ENCODE measurements at places on chromosomes 12 and 14.

DNA sequence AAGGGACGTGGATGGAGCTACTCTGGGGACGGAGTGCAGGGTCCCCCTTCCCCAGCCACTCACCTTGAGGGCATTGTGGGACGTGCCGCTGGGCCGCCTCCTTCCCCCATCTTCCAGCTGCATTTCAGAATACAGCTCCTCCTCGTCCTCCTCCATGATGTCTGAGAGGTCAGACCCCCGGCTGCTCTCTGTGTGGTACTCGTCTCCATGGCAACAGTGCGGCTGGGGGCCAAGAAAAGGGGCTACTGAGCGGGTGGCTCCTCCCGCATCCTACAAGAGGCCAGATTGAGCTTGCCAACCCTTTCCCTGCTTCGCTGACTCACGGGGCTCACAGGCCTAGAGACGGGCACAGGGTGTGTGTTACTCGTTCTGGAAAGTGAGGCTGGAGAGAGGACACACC lies 90.4 kb downstream of the PIWIL1 start:
- no peaks in the 10 kb centered on the region for H3K36me3 ChIP-seq
- no peaks in the 10 kb centered on the region for H3K27me3 ChIP-seq
- no peak overlapping the region for H3K27ac ChIP-seq
- no peaks in the 10 kb centered on the region for H3K4me1 ChIP-seq
- H3K4me3 ChIP-seq: no peak overlapping the region

GRCh38 chr14:23604675-23605170 lies 26.1 kb upstream of the JPH4 start:
- H3K27ac ChIP-seq: no peak overlapping the region
- H3K4me3 ChIP-seq: no peak overlapping the region
- H3K36me3 ChIP-seq: peaks cover 9% of the 10 kb centered on the region
- peaks cover 29% of the 10 kb centered on the region for H3K4me1 ChIP-seq
- H3K27me3 ChIP-seq: no peaks in the 10 kb centered on the region
- no peak for DNase-seq

DNA sequence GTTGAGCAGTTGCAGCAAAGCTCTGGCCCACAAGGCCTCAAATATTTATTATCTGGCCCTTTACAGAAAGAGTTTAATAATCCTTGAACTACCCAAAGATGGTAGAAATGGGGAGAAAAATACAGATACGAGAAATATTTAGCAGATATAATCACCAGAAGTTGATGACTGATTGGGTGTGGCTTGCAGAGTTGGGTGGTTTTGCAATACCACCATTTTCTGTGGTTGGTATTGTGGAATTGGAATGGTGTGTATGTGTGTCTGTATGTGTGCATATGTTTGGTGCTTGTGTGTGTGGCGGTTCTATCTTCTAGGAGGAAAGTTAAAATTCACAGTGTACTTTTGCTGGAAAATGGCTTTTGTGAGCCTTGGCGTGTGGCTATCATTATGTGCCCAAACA lies 85.4 kb upstream of the MANSC4 start:
- H3K36me3 ChIP-seq: no peaks in the 10 kb centered on the region
- no peak overlapping the region for H3K4me3 ChIP-seq
- no peaks in the 10 kb centered on the region for H3K27me3 ChIP-seq
- H3K4me1 ChIP-seq: no peaks in the 10 kb centered on the region
- H3K27ac ChIP-seq: no peak overlapping the region
- no peak for DNase-seq

DNA sequence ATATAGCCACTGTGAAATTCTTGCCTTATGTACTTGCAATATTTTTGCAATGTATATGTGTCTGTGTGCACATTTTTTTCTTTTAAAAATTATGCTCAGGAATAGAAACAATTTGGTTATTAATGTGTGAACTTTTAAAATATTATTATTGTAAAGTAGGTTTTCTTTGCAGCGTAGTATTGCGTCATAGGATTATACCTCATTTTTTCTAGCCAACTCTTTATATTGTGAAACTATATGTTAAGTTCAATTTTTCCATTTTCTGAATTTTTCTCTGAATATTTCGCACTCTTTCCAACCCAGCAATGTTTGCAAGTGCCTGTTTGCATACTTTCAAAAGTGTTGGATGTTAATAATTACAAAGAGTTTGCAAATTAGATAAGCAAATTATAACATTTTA lies 471.6 kb upstream of the LMO3 start:
- no peak for DNase-seq
- H3K27ac ChIP-seq: no peak overlapping the region
- no peaks in the 10 kb centered on the region for H3K27me3 ChIP-seq
- no peaks in the 10 kb centered on the region for H3K4me1 ChIP-seq
- no peaks in the 10 kb centered on the region for H3K36me3 ChIP-seq
- no peak overlapping the region for H3K4me3 ChIP-seq

DNA sequence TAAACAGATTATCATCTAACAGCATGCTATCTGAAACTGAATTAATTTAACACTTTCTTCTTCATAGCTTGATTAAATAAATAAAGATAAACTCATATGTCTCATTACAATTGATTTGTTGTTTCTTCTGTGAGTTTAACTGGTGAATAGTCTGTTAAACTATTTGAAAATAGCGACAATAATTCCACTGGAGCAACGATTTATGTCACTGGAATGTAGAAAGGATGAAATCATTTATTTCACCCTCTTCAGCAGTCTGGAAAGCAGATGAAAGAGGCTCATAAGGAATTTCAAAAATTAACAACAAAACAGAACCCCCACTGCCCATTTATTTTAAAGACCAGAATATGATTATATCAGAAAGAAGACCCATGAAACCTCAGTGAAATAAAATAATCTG lies 1165.1 kb upstream of the USP15 start:
- H3K36me3 ChIP-seq: no peaks in the 10 kb centered on the region
- no peaks in the 10 kb centered on the region for H3K4me1 ChIP-seq
- H3K27ac ChIP-seq: no peak overlapping the region
- no peak overlapping the region for H3K4me3 ChIP-seq
- no peaks in the 10 kb centered on the region for H3K27me3 ChIP-seq

DNA sequence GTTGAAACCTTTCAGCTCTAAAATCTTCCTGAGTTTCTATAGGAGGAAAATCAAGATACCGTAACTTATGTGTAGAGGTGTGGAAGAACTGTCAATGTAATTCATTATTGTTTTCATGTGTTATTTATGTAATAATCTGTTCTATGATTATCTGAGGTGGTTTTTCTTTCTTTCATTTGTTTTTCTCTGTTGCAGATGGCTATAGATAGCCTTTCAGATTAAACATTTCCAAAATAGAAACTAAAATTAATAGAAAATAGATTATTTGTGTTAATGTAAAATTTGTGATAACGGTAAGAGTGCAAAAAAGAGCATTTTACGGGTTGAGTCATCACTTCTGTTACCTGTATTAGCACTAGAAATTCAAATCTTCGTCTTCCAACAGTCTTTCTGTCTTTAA lies 128.8 kb downstream of the SYNE2 start:
- H3K36me3 ChIP-seq: peaks cover 71% of the 10 kb centered on the region
- no peak for DNase-seq
- no peak overlapping the region for H3K4me3 ChIP-seq

Measured in activated CD8-positive, alpha-beta T cell treated with anti-CD3 and anti-CD28 coated beads, Interleukin-2, amount 10 ng/mL, durations not matched to agents 7 days and 5 days (primary cell).